ENCODE measurements at places on chromosomes 13 and 19. TPM values are rescaled to one million over a fixed set of nuclear protein-coding genes. Genes with fewer than 3 reads are reported as not detected.

Gene LILRB3
- not detected for total RNA-seq

Gene LGALS7B
- total RNA-seq, result not detected

- peaks cover 26% of the 10 kb centered on the region for H3K4me1 ChIP-seq
- H3K27ac ChIP-seq, result peak overlapping the region; percentile 17
- H3K27me3 ChIP-seq, result peaks cover 7% of the 10 kb centered on the region
- peak overlapping the region; percentile 2 for H3K4me3 ChIP-seq
- DNase-seq, result no peak
Measured at GRCh38 chr13:28636677-28637317, 22.1 kb upstream of the POMP start.

- H3K36me3 ChIP-seq, result no peaks in the 10 kb centered on the region
- no peak overlapping the region for H3K27ac ChIP-seq
- no peak overlapping the region for H3K4me3 ChIP-seq
- H3K27me3 ChIP-seq, result peaks cover 9% of the 10 kb centered on the region
Measured at GRCh38 chr13:47017476-47017875, 120.6 kb upstream of the HTR2A start.

DNA sequence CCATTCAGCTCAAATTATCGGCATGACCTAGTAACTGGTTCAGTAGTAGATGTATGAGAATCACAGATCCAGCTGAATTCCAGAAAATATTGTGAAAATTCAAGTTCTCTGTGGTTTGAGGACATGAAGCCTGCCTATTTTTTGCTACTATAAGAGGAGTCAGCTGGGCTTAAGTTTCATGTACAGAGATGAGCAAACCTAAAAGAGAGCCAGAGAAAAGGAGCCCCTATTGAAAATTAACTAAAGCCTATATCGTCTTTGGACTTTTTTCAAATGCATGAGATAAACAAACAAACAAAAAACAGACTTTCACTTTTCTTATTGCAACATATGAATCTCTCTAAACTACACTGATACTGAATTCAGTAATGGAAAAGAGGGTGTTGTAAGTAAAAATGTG is 106.8 kb upstream of the SPRY2 start:
- no peak overlapping the region for H3K27ac ChIP-seq
- no peaks in the 10 kb centered on the region for H3K4me1 ChIP-seq
- no peak for DNase-seq
- no peak overlapping the region for H3K4me3 ChIP-seq

Gene VSTM1
- total RNA-seq, result not detected

Gene AMER2
- total RNA-seq, result not detected

Gene ZNF225
- total RNA-seq, result 11.3 TPM

Gene ZSCAN1
- total RNA-seq, result not detected

Gene SLC5A5
- total RNA-seq, result 2.4 TPM

- DNase-seq, result no peak
- H3K36me3 ChIP-seq, result no peaks in the 10 kb centered on the region
- no peak overlapping the region for H3K27ac ChIP-seq
- no peaks in the 10 kb centered on the region for H3K27me3 ChIP-seq
Measured at GRCh38 chr13:93462151-93462550, 235.5 kb downstream of the GPC6 start.

- H3K27ac ChIP-seq, result no peak overlapping the region
- no peak overlapping the region for H3K4me3 ChIP-seq
- peaks cover 11% of the 10 kb centered on the region for H3K36me3 ChIP-seq
- no peaks in the 10 kb centered on the region for H3K4me1 ChIP-seq
- no peak for DNase-seq
Measured at GRCh38 chr13:98856983-98857382, 104.5 kb upstream of the SLC15A1 start.

DNA sequence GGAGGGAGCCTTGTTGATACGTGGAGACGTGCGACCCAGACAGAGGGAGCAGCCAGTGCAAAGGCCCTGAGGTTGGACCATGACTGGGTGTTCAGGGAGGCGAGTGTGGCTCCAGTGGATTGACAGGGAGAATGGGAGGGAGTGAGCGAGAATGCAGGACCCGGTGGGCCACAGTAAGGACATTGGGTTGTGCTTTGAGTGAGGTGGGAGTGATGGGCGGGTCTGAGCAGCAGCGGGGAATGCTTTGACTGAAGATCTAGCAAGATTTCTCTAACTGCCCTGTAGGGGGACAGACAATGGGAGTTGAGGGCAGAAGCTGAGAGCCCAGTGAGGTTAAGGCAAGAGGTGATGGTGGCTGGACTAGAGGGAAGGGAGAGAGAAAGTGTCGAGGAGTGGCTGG is 7.7 kb upstream of the NANOS2 start:
- no peaks in the 10 kb centered on the region for H3K27me3 ChIP-seq
- no peaks in the 10 kb centered on the region for H3K36me3 ChIP-seq
- peak overlapping the region; percentile 63 for H3K27ac ChIP-seq
- DNase-seq, result no peak
- no peak overlapping the region for H3K4me3 ChIP-seq

Gene ZNF112
- 1.0 TPM for total RNA-seq

Gene ATP12A
- total RNA-seq, result not detected

- peak overlapping the region; percentile 90 for H3K27ac ChIP-seq
- H3K4me3 ChIP-seq, result peak overlapping the region; percentile 79
- peaks cover 19% of the 10 kb centered on the region for H3K4me1 ChIP-seq
- H3K36me3 ChIP-seq, result no peaks in the 10 kb centered on the region
- no peaks in the 10 kb centered on the region for H3K27me3 ChIP-seq
Measured at GRCh38 chr19:14507704-14508542, 10.3 kb downstream of the DNAJB1 start.

- no peak overlapping the region for H3K4me3 ChIP-seq
- H3K27ac ChIP-seq, result no peak overlapping the region
- H3K27me3 ChIP-seq, result no peaks in the 10 kb centered on the region
- no peak for DNase-seq
- H3K36me3 ChIP-seq, result no peaks in the 10 kb centered on the region
Measured at GRCh38 chr13:111629926-111630325, 309.5 kb downstream of the TEX29 start.

GRCh38 chr13:51158880-51159518 is 47.9 kb upstream of the C13orf42 start:
- no peak for DNase-seq
- no peak overlapping the region for H3K27ac ChIP-seq
- no peak overlapping the region for H3K4me3 ChIP-seq
- H3K36me3 ChIP-seq, result no peaks in the 10 kb centered on the region

Gene RNF17
- not detected for total RNA-seq

Gene NHLRC3
- 42.3 TPM for total RNA-seq

DNA sequence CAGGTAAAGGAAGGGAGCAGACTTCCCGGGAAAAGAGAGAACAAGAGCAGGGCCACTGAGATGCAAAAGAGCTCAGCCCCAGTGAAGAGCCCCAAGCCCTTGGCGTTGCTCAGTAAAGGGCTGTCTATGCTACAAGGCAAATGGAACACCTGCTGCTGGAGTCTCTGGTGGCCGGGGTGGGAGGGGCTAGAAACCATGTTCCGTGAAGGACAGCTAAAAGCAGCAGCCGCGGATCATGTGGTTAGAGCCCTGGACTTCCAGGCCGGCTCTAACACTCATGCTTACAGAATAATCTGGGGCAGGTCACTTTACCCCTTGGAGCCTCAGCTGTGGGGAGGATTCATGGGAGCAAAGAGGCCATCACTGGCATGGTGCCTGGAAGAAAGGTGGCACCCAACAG is 17.8 kb downstream of the POU2F2 start:
- H3K4me3 ChIP-seq, result peak overlapping the region; percentile 37
- H3K36me3 ChIP-seq, result peaks cover 63% of the 10 kb centered on the region
- no peaks in the 10 kb centered on the region for H3K27me3 ChIP-seq
- no peak for DNase-seq
- peak overlapping the region; percentile 75 for H3K27ac ChIP-seq

DNA sequence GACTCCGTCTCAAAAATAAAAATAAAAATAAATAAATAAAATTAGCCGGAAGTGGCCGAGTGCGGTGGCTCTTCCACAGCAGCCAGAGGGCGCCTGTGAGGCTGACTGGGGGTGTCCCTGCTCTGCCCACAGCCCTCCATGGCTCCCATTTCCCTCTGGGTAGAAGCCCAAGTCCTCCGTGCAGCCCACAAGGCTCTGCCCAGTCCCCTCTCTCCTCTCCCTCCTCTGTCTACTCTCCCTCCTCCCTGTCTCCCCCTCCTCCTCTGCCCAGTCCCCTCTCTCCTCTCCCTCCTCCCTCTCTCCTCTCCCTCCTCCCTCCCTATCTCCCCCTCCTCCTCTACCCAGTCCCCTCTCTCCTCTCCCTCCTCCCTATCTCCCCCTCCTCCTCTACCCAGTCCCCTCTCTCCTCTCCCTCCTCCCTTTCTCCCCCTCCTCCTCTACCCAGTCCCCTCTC is 20.4 kb downstream of the MISP start:
- no peak overlapping the region for H3K27ac ChIP-seq
- no peaks in the 10 kb centered on the region for H3K36me3 ChIP-seq
- no peak overlapping the region for H3K4me3 ChIP-seq

- no peaks in the 10 kb centered on the region for H3K36me3 ChIP-seq
- H3K4me1 ChIP-seq, result peaks cover 45% of the 10 kb centered on the region
- DNase-seq, result peak; percentile 99
- H3K27ac ChIP-seq, result peak overlapping the region; percentile 63
Measured at GRCh38 chr19:10416380-10417257, 3.7 kb upstream of the PDE4A start.

GRCh38 chr13:43390619-43391018 is 367.2 kb downstream of the DNAJC15 start:
- no peaks in the 10 kb centered on the region for H3K4me1 ChIP-seq
- H3K36me3 ChIP-seq, result no peaks in the 10 kb centered on the region
- no peak overlapping the region for H3K27ac ChIP-seq
- no peaks in the 10 kb centered on the region for H3K27me3 ChIP-seq
- no peak for DNase-seq

Gene ZNF441
- total RNA-seq, result 33.7 TPM

Gene ZNF554
- total RNA-seq, result 7.6 TPM

Gene C19orf38
- 0.60 TPM for total RNA-seq

DNA sequence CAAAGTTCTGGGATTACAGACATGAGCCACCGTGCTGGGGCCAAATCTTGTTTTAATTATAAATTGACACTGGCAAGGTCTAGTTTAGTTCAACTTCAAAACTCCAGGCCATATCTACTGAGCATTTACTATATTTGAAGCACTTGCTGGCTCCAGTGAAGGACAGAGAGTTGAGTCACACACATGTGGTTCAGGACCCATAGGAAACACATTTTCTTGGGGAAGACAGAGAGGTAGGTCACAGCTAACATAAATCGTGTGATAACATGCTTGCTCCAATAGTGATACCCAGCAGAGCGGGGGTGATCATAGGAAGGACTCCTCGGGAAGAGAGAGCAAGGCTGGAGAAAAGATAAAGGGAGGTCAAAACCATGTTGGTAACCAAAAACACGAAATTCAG is 170.6 kb upstream of the TSC22D1 start:
- no peaks in the 10 kb centered on the region for H3K36me3 ChIP-seq
- H3K27ac ChIP-seq, result no peak overlapping the region
- DNase-seq, result no peak
- H3K4me1 ChIP-seq, result no peaks in the 10 kb centered on the region
- no peak overlapping the region for H3K4me3 ChIP-seq

Gene RHPN2
- total RNA-seq, result 2.8 TPM

DNA sequence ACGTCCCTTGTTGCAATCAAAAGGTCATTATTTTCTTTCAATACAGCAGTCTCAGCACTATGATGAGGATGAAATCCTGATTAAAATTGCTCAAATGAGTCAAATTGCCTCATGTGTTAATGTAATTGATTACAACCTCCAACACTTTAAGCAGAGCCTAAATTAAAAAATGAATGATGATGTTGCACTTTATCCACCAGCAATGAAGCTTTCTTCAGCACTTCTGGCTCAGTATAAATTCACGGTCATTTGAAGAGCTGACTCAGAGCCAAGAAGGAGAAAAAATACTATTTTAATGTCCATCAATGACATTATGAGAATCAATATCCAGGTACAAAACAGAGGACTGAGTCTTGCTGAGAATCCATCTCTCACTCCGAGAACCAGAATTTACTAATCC is 792.6 kb upstream of the ATXN8OS start:
- no peak for DNase-seq
- H3K4me3 ChIP-seq, result no peak overlapping the region
- H3K4me1 ChIP-seq, result no peaks in the 10 kb centered on the region
- no peaks in the 10 kb centered on the region for H3K27me3 ChIP-seq

Gene GDF15
- total RNA-seq, result not detected

GRCh38 chr19:12465211-12465610 is 19.4 kb downstream of the ZNF709 start:
- H3K27me3 ChIP-seq, result no peaks in the 10 kb centered on the region
- DNase-seq, result no peak
- no peak overlapping the region for H3K27ac ChIP-seq
- peaks cover 2% of the 10 kb centered on the region for H3K4me1 ChIP-seq
- peaks cover 31% of the 10 kb centered on the region for H3K36me3 ChIP-seq

- DNase-seq, result peak; percentile 38
- H3K4me1 ChIP-seq, result peaks cover 16% of the 10 kb centered on the region
- H3K4me3 ChIP-seq, result no peak overlapping the region
- no peak overlapping the region for H3K27ac ChIP-seq
Measured at GRCh38 chr13:43874504-43875092, 4.9 kb downstream of the CCDC122 start.

DNA sequence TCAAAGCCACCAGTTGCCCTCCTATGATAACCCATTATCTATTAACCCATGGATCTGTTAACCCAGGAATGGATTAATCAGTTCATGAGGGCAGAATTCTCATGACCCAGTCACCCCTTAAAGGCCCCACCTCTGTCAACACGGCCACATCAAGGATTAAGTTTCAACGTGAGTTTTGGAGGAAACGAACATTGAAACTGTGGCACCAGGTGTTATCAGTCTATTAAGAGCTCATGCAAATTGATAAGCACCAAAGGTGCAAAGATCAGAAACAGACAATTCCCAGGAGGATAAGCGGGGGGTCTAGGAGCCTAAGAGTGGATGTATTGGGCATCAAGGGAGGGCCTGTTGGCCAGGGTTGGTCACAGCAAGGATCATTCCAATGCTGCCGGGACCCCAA is 19.9 kb upstream of the ELAVL1 start:
- H3K4me3 ChIP-seq, result no peak overlapping the region
- H3K36me3 ChIP-seq, result no peaks in the 10 kb centered on the region
- H3K4me1 ChIP-seq, result peaks cover 4% of the 10 kb centered on the region
- H3K27ac ChIP-seq, result no peak overlapping the region

DNA sequence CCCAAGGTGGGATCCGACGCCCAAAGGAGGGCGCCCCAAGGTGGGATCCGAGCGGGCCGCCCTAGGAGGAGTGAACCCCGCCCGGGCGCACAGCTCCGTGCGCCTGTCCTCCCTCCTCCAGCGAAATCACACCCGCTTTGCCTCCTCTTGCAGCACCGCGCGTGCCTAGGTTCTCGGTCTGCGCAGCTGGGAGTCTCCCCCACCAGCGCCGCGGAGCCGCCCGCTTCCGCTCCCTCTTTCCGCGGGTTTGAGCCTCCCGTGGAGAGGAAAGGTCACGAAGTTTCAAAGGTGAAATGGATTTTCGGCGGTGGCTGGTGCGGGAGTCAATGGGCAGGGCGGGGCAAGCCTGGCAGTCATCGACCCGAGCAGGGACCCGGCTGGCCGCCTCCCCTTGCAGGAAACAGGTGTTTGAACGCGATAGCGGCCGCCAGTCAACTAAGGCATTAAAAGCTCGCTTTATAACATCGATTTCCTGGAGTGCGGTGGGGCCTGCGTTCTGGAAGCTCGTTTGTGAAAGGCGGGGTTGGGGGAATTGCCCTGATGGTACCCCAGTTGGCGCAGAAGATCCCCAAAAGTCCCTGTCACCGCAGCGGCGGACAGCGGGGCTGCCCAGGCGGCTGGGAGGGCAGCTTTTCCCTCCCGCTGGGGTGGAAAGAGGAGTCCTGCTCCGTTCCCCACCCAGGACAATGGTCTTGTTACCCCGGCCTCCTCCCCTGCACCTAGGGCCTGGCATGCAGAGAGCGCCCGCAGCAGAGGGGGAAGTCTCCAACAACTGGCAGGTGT is 9.0 kb upstream of the SOX1 start:
- DNase-seq, result no peak
- H3K4me3 ChIP-seq, result no peak overlapping the region
- H3K4me1 ChIP-seq, result peaks cover 2% of the 10 kb centered on the region
- H3K36me3 ChIP-seq, result no peaks in the 10 kb centered on the region
- H3K27me3 ChIP-seq, result peaks cover 56% of the 10 kb centered on the region
- H3K27ac ChIP-seq, result no peak overlapping the region

Gene CLEC17A
- 4.3 TPM for total RNA-seq
